Myocyte (in vitro differentiated cells): ENCODE measurements at places on chromosomes 2 and 18. TPM values are rescaled to one million over a fixed set of nuclear protein-coding genes. Genes with fewer than 3 reads are reported as not detected.

Gene NFU1
- total RNA-seq = 33.1 and 34.7 TPM in 2 replicates

GRCh38 chr2:215060861-215061536, 77.4 kb downstream of the ABCA12 start:
- DNase-seq = peak; percentile 12

DNA sequence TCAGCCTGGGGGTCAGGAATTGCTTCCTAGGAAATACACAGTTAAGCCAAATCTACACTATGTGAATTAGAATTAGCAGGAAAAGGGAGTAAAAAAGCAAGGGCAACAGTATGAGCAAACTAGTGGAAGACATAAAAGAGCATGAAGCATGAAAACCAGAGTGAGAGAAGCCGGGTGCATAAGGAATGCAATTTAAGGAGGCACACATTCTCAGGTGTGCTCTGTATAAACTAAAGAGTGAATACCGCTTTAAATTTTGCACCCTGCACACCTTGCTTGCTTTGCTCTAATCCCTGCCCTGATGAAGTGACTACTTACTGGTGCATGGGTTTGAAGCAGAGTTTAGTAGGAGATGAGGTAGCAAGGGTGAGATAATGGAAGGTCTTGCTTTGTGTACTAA, 65.7 kb upstream of the EPHA4 start:
- DNase-seq = no peak

GRCh38 chr18:79385708-79386341, 9.9 kb upstream of the NFATC1 start:
- peak; percentile 22 for DNase-seq

- DNase-seq = no peak
Observed at GRCh38 chr2:159773426-159773825, 24.6 kb downstream of the CD302 start.

DNA sequence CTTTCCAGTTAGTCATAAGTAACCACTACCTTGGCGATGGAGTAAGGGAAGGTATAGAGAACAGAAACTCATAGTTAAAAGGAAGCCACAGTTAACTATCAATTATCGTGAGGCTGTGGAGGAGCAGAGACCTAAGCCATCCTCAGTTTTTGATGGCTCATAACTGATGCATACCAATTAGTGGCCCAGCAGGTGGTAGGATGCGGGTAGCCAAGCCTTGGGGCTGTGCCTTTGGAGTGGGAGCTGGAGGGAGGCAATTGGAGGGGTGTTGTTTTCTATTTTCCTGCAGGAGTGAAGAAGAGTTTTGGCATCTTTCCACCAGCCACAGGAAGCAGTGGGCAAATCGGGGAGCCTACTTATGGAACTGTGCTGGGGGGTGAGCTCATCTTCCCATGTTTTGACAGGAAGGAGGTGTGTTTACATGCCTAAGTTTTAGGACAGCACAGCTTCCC, 194.8 kb downstream of the TPGS2 start:
- no peak for DNase-seq

Gene IFIH1
- total RNA-seq = 4.5 and 5.1 TPM in 2 replicates

DNA sequence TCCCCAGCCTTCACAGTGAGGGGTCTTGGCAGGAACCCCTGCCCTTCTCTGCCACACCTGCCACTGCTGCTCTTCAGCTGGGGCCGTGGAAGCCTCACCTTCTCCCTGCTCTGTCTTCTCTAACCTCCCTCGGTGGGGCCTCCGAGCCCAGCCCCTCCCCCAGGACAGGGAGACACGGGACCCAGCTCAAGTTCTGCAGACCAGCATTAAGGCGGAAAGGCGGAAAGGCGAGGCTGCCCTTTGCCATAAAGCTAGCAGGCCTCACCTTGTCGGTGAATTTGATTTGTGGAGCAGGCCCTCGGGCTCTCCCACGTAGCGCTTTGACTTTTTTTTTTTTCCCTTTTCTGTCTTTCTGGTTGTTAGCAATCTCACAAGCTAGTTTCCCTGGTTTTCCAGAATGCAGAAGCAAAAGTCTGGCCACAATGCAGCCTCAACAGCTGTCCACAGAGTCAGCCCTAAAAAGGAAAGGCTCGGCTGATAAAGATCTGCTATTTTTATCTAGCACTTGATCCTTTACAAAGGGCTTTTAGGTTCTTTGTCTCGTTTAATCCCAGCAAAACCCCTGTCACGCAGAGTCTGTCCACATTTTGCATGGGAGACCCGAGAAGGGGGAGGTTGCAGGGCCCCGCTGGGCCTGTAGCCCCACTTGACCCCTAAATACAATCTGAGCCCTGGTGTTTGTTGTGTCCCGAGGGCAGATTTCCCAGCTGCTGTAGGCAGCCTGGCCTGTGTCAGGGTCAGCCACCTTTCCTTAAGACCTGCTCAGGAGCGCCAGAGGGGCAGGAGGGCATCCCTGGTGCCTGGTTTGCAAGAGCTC, 6.0 kb downstream of the ITM2C start:
- peak; percentile 81 for DNase-seq

DNA sequence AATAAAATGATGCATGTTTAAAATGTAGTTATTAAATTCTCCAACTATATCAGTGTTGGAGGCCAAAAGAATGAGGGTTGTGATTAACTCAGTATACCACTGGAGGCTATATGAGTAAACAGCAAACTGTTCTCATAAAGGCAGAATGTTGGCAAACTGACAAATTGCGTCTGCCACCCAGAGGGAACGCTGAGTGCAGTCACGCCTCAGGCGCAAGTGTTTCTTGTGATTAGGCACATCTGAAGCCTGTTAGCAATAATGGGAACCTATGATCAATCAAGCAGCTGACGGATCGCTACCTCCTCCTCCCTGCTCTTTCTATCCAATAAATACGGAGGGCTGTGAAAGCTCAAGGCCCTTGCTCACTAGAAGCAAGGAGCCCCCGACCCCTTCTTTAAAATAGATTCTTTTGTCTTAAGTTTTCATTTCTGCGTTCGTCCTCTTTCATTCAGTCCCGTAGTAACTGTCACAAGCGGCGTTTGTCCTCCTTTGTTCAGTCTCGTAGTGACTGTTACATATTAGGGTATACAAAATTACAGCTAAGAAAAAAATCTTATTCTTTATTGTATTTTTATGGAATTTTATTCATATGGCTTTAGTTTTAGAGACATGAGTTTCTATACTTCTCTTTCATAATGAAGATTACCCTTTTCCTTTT, 16.3 kb upstream of the RMND5A start:
- DNase-seq = peak; percentile 59

GRCh38 chr2:224127871-224128501, 88.9 kb upstream of the SERPINE2 start:
- peak; percentile 15 for DNase-seq

GRCh38 chr2:184779777-184780176, 181.4 kb downstream of the ZNF804A start:
- no peak for DNase-seq

GRCh38 chr2:4356541-4356940, 653.2 kb downstream of the DCDC2C start:
- DNase-seq = no peak

Gene C2orf81
- 0.26 and 1.4 TPM in 2 replicates for total RNA-seq

DNA sequence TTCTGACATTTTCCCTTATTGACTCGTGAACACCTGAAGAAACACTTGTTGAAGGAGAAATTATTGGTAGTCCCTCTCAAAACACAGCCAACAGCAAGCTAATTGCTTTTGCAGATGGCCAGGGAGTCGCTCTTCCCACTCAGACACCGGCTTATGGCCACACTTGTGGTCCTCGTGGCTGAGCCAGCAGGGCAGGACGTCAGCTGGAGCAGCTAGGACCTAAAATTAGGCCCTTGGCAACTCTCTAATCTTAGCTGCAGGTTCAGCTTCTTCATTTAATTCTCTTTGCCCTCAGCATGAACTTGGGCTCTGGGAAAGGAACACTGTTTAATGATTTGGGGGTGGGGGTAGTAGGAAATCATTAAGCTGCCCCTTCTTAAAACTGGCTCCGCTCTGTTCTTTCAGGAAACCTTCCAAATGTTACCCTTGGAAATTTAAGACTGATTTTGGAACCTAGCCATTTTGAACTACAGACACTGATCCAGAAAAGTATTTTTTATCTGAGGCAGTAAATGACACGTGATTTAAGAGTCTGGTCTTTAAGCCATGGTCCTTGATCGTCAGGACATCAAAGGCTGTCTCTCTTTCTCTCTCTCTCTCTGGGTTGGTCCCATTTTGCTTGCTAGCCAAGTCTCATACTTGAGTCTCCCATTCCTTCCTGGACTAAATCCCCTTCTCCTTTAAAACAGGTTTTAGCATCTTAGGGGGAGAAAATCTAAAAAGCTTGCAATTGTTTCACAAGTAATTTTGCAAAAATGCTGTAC, 77.5 kb downstream of the CDK15 start:
- peak; percentile 92 for DNase-seq

DNA sequence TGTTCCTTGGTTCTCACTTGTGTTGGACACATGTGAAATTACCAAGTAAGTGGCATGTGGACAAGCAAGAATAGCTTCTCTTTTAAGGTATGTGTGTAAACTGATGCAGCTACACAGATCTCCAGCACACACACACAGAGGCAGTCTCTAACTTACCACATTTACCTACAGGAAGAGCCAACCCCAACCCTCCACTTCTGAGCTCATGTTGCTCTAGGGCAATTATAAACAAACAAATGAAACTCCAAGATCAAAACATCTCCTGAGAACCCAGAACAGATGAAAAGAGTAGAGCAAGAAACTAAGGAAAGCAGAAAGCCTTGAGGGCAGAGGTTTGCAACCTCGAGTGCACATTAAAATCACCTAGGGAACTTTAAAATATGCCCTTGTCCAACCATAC, 16.0 kb upstream of the TMEM37 start:
- DNase-seq = no peak

DNA sequence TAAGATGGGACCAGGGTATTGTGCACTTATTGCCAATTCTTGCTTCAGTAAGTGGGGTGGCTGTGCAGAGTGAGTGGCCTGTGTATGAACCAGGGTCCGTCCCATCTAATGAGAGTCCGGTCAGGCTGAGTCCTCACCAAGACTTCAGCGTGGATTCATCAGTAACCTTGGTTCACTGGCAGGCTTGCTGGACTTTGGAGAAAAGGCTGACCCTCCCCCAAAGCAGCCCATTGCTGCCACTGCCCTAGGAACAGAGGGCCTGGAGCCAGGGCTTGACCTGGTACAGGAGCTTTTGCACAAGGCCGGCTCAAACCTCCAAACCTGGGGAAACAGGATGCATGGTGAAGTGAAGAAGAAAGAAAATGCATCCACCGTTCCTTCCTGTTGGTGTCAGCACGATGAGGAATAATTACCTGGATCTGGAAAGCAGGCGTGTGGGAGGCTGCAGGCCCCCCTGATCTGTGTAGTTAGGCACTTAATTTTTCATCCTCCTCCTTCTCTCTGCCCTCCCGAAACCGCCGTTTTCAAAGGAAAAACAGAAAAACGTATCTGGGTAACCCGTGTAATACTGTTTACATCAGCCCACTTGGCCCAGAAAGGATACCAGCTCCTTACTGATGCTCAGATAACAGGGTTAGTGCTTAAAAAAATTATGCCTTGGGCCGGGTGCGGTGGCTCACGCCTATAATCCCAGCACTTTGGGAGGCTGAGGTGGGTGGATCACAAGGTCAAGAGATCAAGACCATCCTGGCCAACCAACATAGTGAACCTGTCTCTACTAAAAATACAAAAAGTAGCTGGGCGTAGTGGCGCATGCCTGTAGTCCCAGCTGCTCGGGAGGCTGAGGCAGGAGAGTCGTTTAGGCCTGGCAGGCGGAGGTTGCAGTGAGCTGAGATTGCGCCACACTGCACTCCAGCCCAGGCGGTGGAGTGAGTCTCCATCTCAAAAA, 147.7 kb downstream of the TGIF1 start:
- no peak for DNase-seq

Gene SCN2A
- 0.56 and 0.68 TPM in 2 replicates for total RNA-seq

DNA sequence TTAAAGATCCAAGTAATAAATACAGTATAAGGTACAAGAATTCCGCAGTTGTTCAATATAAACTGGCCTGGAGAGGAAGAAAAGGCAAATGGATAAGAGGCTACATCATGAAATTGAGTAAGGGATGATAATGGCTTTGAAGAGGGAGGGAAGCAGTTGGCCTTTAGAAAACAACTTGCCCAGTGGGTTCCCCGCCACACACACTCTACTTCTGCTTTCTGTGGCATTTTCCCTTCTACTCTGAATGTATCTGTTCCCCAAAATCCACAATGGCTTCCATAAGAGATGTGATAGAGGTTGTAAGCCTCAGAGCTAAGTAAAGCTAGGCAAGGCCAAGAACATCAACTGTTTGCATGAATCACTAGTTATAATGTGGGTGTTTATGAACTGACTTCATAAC, 221.3 kb downstream of the MBD2 start:
- no peak for DNase-seq

- no peak for DNase-seq
Observed at GRCh38 chr18:57957210-57957609, 86.8 kb upstream of the NEDD4L start.

Gene SP110
- total RNA-seq = 14.8 and 15.1 TPM in 2 replicates
